ENCODE measurements at places on chromosomes 2 and 18.

DNA sequence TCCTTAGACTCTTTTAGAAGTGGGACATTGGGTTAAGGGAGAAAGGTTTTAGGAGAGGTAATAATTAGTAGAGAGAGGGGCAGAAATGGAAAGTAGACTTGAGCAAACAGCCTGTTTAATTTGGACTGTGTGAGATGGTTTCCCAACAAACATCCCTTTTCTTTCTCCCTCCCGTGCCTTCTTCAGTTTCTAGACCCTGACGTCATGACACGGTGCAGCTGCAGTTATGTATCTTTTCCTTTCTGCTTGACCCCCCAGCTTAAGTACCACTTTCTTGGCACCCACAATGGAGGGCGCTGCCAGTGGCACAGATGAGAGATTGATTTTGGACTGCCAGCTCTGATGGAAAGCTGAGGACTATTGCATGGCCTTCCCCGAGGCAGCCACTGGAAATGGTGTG lies 86.9 kb upstream of the FAM136A start:
- DNase-seq = no peak

DNA sequence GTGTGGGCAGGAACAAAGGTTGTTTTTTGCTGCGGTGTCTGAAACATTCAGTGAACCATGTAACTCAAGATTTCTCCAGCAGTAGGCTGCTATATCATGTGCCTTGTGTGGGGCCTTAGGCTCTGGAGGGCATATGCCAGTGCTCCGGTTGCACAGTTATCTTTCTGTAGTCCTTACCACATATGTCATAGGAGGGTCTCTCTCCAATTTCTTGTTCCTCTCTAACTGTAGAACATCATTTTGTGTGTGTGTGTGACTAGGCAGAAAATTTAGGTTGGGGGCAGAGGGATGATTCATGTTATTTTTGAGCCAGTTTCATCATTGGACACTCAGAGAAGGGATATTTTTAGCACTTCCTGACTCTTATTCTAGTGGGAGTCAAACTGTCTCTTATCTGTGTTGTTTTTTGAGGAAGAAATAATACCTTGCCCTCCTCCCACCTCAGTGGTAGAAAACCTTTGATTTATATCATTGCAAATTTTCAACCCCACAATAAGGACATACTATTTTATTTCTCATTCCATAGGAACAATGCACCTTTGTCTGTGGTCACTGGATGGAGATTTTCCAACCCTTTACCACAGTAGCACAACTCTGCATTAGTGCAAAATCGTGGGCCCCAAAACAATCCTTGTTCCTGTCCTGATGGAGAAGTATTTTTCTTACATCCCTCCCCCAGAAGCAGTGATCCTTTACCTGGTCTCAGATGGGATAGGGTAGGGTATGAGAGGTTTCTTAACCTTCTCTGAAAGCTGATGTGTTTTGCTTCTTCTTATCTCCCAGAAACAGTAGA lies 113.9 kb downstream of the CCDC74A start:
- DNase-seq = no peak

DNA sequence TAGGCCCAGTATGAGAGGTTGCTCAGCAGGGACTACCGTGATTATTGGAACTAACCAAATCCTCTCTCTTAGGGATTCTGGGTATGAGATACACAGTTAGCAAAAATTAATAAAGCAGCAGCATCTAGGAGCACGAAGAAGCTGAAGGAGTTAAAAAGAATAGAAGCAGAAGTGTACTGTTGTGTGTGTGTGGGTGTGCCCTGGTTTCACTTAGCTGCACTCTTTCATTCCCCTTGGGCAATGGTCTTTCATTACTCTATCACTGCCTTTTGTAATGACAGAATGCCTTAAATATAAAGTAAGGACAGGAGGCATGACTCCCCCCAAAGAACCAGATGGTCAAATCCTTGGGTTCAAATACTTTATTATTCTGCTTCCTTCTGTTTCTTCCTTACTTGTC lies 115.9 kb upstream of the CD302 start:
- no peak for DNase-seq

DNA sequence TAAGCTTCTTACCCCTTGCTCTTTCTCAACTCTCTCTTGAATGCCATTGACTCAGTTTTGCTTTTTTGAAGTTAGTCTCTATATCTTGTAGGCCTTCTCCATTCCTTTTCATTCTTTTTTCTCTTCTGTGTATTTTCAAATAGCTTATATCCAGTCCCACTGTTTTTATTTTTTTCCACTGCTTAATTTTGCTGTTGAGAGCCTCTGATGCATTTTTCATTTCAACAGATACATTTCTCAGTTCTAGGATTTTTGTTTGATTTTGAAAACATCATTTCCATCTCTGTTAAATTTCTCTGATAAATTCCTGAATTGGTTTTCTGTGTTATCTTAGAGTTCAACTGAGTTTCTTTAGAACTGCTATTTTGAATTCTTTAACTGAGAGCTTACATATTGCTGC lies 45.9 kb downstream of the MIB1 start:
- no peak for DNase-seq

- no peak for DNase-seq
Measured at GRCh38 chr18:76281565-76281964, 213.5 kb downstream of the ZNF516 start.

DNA sequence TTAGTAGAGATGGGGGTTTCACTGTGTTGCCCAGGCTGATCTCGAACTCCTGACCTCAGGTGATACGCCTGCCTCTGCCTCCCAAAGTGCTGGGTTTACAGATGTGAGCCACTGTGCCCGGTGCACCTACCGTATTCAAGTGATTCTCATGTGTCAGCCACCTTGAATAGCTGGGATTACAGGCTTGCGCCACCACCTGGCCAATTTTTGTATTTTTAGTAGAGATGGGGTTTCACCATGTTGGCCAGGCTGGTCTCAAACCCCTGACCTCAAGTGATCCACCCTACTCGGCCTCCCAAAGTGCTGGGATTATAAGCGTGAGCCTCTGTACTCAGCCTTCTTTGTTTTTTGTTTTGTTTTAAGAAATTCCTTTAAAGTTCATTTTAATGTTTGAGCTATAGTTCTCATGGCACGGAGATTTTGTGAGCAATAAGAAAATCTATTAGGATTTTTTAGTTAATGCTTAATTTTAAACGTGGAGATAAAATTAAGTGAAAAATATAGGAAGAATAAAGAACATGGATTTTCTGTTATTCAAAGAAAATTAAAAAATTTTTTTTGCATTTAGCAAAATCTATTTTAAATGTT lies 242.6 kb downstream of the PHLPP1 start:
- DNase-seq = no peak

DNA sequence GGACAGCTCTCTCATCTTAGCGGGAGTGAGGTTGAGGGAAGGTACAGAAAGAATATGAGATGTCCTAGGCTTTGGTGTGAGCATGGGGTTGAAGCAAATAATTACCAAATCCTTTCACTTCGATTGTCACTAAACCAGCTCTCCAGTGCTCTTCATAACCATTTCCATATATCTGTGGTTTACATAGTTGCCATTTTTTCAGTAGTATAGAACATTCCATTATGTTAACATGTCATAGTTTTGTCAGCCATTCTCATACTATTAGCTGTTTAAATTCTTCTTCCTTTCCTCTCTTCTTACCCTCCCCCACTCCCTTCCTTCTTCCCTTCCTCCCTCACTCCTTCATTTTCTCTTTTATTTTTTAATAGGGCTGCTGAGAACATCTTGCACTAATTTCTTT lies 205.9 kb downstream of the BABAM2 start:
- DNase-seq = no peak

DNA sequence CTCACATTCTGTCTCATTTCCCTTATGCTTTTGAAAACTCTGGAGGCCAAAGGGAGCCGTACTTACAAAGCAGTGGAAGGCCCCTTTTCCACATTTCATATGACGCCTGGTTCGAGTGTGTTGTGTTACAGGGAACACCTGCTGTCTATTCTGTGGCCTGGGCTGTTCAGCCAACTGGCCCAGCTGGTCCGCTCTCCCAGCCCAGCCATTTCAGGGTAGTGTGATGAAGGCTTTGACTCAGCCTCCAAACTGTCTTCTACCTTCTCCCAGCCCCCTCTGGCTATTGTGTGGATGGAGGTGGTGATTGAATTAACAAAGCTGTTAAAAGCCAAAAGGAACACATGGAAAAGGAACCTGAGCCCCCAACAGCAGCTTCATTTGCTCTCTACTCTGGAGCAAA lies 233.8 kb downstream of the ICOS start:
- DNase-seq = no peak

DNA sequence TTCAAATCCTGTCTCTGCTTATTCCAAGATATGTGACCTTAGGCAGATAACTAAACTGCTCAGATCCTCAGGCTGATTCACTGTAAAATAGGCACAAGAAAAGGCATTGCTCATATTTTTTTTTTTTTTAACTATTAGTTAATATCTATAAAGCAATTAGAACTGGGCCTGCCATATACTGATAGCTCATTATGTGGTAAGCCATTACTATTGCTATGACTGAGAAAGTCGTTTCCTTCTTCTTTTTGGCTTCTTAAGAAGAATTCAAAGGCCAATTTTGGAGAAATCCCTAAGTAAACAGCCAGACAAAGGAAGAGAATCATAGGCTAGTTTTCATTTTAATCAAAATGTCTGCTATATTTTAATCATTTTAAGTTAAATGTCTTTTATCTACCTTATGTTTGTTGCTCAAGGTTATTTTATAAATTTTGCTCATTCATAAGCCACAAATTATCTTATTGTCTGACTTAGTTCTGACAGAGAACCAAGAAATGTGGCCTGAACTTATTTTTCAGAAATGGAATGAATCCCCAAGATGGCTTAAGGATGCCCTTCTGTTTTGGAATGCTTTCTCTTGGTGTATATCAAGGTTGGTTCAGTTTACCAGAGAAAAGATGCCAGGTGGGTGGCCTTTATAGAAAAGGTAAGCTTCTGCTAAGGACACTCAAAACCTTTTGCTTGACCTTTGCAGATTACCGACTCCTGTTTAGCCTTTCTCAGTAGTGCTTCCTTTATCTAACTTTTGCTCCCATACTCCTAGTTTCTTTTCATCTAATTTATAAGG lies 21.3 kb upstream of the VRK2 start:
- DNase-seq = no peak

DNA sequence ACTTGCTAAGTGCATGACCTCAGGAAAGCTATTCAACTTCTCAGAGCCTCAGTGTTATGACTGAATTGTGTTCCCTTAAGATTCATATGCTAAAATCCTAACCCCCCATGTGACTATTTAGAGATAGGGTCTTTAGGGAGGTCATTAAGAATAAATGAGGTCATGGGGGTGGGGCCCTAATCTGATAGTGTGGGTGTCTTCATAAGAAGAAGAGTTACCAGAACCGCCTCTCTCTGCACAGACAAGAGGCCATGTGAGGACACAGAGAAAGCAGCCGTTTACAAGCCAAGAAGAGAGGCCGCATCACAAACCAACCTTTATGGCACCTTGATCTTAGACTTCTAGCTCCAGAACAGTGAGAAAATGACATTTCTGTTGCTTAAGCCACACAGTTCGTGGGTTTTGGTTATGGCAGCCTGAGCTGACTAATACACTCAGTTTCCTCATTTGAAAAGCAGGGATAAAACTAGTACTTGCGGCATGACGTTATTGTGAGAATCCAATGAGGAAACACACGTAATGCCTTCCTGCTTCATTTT lies 9.9 kb downstream of the SH2D6 start:
- no peak for DNase-seq

DNA sequence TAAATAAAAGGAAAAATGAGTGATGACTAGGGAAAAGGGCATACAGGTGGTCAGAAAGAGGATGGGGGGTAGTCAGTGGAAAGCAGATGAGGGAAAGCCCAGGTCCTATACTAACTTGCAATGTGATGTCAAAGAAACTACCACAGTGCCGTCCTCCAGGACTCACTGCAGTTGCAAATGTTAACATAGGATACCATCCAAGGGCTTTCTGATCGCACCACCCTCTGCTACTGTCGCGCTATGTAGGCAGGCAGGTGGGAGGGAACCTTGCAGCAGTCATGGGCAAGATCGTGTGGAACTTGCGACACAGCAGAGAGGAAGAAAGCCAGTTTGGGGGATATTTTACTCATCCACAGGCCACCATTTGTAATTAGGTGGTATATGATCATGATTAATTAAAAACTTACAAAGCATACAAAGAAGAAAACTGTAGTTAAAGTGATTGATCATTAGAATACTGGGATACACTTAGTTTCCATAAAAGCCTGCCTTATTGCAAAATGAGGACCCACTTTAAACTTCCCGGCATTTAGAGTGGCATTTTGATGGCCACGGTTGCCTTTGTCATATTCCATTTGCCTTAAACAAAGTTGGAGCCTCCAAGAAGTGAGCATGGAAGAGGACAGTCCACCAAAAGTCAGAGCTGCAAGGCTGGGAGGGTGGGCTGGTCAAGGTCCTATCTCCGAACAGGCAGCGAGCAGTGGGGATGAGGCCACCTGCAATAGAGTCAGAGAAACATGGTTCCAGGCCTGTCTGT lies 8.5 kb upstream of the ROCK2 start:
- no peak for DNase-seq

- no peak for DNase-seq
Measured at GRCh38 chr2:43146083-43146482, 80.3 kb downstream of the ZFP36L2 start.

- DNase-seq = peak; percentile 84
Measured at GRCh38 chr18:79786786-79787526, 10.8 kb upstream of the KCNG2 start.

GRCh38 chr18:62881509-62882016 lies 166.2 kb downstream of the PHLPP1 start:
- DNase-seq = peak; percentile 80

GRCh38 chr2:69717186-69717585 lies 24.7 kb upstream of the ANXA4 start:
- DNase-seq = no peak

GRCh38 chr2:220096406-220096805 lies 469.0 kb downstream of the SLC4A3 start:
- DNase-seq = no peak

GRCh38 chr2:46294176-46294836 lies 2.9 kb upstream of the EPAS1 start:
- DNase-seq = no peak

GRCh38 chr2:167551416-167551815 lies 663.1 kb downstream of the XIRP2 start:
- DNase-seq = no peak

DNA sequence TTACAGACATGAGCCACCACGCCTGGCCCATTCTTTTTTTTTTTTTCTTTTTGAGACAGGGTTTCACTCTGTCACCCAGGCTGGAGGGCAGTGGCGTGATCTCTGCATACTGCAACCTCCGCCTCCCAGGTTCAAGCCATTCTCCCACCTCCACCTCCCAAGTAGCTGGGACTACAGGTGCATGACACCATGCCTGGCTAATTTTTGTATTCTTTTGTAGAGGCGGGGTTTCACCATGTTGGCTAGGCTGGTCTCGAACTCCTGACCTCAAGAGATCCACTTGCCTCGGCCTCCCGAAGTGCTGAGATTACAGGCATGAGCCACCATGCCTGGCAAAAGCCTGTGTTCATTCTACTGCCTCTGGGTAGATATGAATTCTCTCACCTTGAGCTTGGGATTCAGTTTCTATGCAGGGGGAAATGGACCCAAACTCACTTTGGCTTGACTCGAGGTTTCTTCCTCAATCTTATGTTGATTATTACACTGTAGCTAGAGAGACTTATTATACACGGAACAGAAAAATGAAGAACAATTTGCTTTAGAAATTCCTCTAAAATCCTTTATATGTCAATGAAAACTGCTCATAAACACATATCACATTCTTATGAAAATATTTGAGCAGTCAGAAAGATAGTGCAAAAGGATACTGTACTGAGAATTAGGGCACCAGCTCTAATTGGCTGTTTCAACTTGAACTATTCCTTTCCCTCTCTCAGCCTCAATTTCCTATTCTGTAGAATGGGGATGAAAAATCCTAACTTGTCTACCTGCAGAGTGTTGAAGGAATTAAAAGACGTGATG lies 252.3 kb downstream of the MYCN start:
- no peak for DNase-seq
